NCI-H82 (cell line): ENCODE measurements at places on chromosomes 4 and X.

GRCh38 chrX:12970691-12971202 is 4.2 kb upstream of the TMSB4X start:
- peak; percentile 24 for DNase-seq

GRCh38 chr4:98625399-98625798 is 33.0 kb downstream of the TSPAN5 start:
- no peak for DNase-seq

DNA sequence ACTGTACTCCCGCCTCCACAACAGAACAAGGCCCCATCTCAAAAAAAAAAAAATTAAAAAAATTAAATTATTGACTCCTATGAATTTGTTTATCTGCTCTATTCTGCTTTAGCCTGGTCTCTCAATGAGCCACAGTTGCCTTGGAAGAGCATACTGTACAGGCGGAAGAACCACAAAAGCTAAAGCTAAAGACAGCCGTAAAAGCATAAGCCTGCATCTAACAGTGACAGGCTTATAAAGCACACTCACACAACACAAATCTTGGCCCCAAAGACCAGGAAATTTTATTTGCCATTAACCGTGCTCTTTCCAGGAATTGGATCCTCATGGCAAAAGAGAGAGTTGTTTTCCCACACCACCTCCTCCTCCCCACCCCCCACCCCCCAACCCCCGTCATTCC is 53.5 kb upstream of the KLF3 start:
- no peak for DNase-seq

GRCh38 chrX:19642241-19643109 is 127.2 kb upstream of the MAP3K15 start:
- DNase-seq = no peak

DNA sequence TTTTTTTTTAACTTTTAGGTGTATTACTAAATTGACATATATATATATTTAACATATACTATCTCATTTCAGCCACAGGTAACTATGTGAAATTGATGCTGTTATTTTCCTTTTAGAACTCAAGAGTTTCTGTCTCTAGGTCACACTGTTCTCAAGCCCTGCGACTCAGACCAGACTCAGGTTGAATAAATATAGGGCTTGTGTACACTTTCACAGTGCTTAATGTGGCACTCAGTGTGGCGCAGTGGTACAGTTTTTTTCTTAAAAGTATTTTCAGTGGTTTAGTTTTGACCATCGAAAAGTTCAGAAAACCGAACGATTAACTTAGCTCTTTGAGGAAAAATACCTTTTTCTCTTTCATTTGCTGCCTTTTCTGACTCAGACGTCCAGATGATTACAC is 24.7 kb downstream of the PACRGL start:
- DNase-seq = no peak

DNA sequence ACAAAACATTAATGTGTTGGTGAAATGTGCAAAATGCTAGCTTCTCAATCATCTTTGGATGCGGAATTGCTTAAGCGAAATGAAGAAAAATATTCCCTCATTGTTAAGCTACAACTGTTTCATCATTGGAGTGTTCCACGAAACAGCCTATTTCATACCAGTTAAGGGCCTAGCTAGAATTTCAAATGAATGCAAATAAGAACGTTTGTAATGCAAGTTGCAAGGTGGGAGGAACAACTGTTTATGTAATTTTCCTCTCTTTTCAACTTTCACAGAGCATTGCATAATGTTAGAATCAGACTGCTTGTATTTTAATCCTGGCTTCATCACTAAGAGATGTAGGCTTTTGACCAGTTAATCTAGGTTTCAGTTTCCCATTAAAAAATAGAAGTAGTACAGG is 480.1 kb downstream of the IL1RAPL1 start:
- no peak for DNase-seq
